Right cardiac atrium (tissue), 5 donors: ENCODE measurements at places on chromosomes 4 and X. TPM values are rescaled to one million over a fixed set of nuclear protein-coding genes. Genes with fewer than 3 reads are reported as not detected.
A peak's percentile ranks its signal among the peaks of the same experiment; 100 is the strongest.

DNA sequence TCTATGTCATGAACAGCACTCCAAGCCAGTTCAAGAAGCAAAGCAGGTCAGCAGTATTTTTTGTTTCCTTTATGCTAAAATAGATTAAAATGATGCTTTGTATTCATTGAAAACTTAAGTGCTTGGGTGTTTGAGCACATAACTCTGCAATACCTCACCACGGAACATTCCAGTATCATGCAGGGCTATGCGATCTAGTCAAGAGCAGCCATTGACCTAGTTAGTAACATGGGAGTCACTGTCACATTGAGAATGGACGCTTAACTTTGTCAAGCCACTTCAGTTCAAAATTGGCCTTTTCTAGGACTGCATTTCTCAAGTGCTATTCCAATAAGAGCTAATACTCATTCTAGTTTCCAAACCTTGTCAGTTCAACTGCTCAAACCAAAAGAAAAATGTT lies 160.1 kb upstream of the FSTL5 start:
- DNase-seq, result no peak

DNA sequence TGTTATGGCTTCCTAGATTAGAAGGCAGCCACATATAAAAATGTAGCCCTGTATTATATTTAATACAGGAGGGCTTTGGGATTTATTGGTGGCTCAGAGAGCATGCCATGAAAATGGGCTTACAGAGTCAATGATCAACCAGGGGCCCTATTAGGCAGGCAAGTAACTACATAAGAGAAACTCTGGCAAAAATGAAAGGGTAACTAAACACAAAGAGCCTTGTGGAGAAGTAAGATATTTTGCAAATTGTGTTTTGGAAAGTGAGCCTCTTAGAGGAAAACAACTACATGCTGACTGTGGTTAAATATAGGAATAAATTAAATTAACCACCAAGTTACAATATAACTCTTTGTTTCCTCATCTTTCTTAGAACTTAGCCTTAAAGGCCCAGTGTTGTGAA lies 5.5 kb downstream of the SAT1 start:
- no peak for DNase-seq

- DNase-seq, result no peak
Observed at GRCh38 chr4:87506974-87507701, 22.0 kb downstream of the SPARCL1 start.

GRCh38 chr4:138400543-138400942 lies 158.4 kb upstream of the SLC7A11 start:
- peak; percentile 33 for DNase-seq

The DHX15 gene
- total RNA-seq, result 66.3 TPM
